ENCODE measurements at places on chromosomes 2 and 18. TPM values are rescaled to one million over a fixed set of nuclear protein-coding genes. Genes with fewer than 3 reads are reported as not detected.

DNA sequence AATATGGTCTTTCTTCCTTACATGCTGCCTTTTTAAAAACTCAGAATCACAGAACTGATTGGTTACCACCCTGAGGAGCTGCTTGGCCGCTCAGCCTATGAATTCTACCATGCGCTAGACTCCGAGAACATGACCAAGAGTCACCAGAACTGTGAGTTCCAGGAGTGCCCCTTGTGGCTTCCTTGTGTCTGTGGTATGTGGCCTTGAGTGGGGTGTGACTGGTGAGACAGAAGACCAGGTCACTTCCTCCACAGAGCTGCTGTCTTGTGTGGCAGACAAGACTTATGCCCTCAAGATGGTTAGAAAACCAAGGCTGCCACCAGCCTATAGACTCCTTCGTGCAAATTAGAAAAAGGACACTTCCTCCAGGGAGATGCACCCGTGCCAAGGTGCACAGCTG lies 72.6 kb downstream of the EPAS1 start:
- no peak overlapping the region for H3K4me3 ChIP-seq
- peaks cover 6% of the 10 kb centered on the region for H3K4me1 ChIP-seq
- H3K36me3 ChIP-seq, result no peaks in the 10 kb centered on the region
- no peak overlapping the region for H3K27ac ChIP-seq

DNA sequence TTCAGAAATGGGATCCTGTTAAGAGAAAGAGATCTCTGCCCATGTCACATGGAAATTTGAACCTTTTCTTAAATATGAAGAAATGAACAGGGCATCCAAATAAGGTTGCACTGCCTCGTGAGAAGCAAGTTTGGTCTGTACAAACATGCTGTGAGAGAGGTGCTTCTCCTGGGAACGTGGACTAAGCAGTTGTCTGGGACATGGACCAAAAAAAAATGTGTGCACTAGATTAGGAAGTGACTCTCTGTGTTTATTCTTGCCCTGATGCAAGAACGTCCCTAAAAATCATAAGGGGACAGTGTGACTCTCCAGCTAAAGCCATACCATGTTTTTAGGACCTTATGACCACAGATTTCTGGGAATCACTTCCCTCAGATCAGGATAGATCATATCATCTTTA lies 23.7 kb upstream of the GCG start:
- no peak overlapping the region for H3K27ac ChIP-seq
- DNase-seq, result no peak
- peaks cover 15% of the 10 kb centered on the region for H3K27me3 ChIP-seq

CXCR1 gene
- total RNA-seq, result not detected

SLC4A3 gene
- not detected for total RNA-seq

Data from activated T-cell treated with anti-CD3 and anti-CD28 coated beads, Interleukin-2, amount 50 U/mL, for 72 hours (primary cell).